ENCODE measurements at places on chromosomes 12 and 14. TPM values are rescaled to one million over a fixed set of nuclear protein-coding genes. Genes with fewer than 3 reads are reported as not detected.

DNA sequence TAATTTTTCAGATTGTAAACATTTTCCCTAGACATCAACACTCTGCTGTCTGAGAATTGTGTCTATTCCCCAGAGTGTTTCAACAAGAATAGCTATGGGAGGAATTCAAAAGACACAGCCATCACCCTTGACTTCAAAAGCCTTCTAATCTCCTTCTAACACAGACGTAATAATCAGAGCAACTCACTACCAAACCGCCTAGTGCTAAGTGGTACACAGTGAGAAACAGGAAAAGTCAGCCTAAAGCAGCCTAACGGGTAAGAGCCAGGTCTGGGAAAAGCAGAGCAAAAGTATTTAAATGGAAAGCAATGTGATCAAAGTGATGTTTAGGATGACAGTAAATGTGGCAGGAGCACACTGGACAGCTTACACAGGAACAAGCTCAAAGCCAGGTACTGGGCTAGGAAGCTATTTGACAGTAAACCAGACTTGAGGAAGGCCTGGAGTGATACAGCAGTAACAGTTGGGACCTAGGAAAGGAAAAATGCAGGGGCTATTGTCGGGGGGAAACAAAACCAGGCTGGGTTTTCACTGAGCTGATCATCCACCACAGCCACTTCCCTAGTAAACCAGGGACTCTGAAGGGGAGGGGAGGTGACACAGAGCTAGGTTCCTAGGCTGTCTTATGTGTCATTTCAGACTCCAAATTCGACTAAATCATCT, 29.4 kb downstream of the CORO1C start:
- no peak overlapping the region for H3K4me3 ChIP-seq
- no peaks in the 10 kb centered on the region for H3K36me3 ChIP-seq
- H3K27me3 ChIP-seq: no peaks in the 10 kb centered on the region
- DNase-seq: no peak

- peak overlapping the region; percentile 7 for H3K4me3 ChIP-seq
- no peak for DNase-seq
- no peaks in the 10 kb centered on the region for H3K36me3 ChIP-seq
- H3K27ac ChIP-seq: peak overlapping the region; percentile 4
- H3K4me1 ChIP-seq: peaks cover 59% of the 10 kb centered on the region
Observed at GRCh38 chr14:95477411-95478269, 38.8 kb downstream of the SYNE3 start.

- H3K27ac ChIP-seq: no peak overlapping the region
- H3K27me3 ChIP-seq: no peaks in the 10 kb centered on the region
- no peak for DNase-seq
- H3K4me1 ChIP-seq: no peaks in the 10 kb centered on the region
Observed at GRCh38 chr14:28157887-28158791, 608.4 kb upstream of the FOXG1 start.

GRCh38 chr12:130563323-130563722, 152.8 kb downstream of the RIMBP2 start:
- H3K27ac ChIP-seq: no peak overlapping the region
- DNase-seq: no peak
- no peak overlapping the region for H3K4me3 ChIP-seq
- peaks cover 5% of the 10 kb centered on the region for H3K27me3 ChIP-seq

GRCh38 chr12:106246891-106247673, 738 bp downstream of the CKAP4 start:
- H3K36me3 ChIP-seq: no peaks in the 10 kb centered on the region
- peak; percentile 51 for DNase-seq
- H3K27me3 ChIP-seq: no peaks in the 10 kb centered on the region

DNA sequence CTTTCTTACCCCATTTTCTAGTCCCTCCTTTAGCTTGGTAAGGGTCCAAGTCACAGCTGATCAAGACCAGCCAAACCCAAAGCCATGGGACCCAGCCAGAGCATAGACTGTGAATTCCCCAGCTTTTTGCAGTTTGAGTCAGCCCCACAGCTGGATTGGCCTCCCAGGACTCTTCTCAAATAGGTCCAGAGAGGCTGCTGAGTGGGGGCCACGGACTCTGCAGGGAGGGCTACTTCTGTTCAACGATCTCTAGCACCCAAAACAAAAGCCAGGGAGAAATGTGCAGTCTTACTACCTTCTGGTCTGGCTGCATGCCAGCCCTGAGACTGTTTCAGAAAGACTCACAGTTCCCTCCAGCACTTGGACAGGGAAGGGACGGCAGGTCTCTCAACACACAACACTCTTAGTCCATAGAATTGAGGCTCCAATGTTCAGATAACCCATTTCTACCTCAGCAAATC, 1.6 kb downstream of the VDR start:
- no peak overlapping the region for H3K27ac ChIP-seq
- no peak for DNase-seq
- H3K4me1 ChIP-seq: peaks cover 61% of the 10 kb centered on the region
- peaks cover 8% of the 10 kb centered on the region for H3K27me3 ChIP-seq

- peaks cover 16% of the 10 kb centered on the region for H3K36me3 ChIP-seq
- DNase-seq: no peak
Observed at GRCh38 chr12:50637870-50638481, 125.9 kb upstream of the ATF1 start.

- H3K27me3 ChIP-seq: no peaks in the 10 kb centered on the region
- H3K4me3 ChIP-seq: no peak overlapping the region
- H3K4me1 ChIP-seq: peaks cover 74% of the 10 kb centered on the region
- DNase-seq: no peak
Observed at GRCh38 chr14:94062344-94062940, 18.6 kb downstream of the DDX24 start.

- H3K4me3 ChIP-seq: no peak overlapping the region
- H3K27ac ChIP-seq: no peak overlapping the region
- DNase-seq: peak; percentile 39
- H3K27me3 ChIP-seq: no peaks in the 10 kb centered on the region
- H3K4me1 ChIP-seq: peaks cover 6% of the 10 kb centered on the region
- peaks cover 65% of the 10 kb centered on the region for H3K36me3 ChIP-seq
Observed at GRCh38 chr12:47686645-47687240, 19.1 kb downstream of the RPAP3 start.

The KLRC1 gene
- total RNA-seq: 4.4 TPM

DNA sequence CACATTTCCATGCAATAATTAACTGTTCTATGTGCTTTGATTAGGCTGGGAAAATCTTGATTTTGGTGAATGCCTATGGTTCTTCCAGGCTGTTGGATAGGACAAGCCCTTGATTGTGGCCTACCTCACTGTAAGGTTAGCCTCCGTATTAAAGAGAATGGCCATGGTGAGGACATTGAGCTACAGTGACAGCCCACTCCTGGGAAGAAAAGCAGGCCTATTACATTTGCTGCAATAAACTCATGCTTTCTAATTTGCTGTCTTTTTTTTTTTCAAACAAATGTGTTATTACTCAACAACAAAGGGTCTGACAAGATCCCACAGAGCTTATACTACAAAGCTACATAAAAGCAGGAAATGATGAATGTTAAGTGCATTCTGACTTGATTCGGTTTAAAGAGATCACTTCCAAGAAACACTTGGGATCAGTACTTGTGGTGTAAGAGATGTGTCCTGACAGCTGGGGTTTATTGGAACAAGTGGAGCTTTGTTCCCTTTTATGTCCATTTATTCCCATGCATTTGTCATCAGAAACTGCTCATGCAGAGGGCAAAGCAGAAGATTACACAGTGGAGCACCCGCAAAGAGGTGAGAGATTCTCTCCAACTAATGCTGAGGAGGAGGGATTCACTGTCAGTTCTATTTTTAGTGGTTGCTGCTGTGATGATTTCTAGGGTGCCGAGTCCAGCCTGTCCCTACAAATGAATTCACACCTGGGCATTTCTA, 29.1 kb upstream of the KCNK10 start:
- H3K4me3 ChIP-seq: no peak overlapping the region
- H3K27me3 ChIP-seq: no peaks in the 10 kb centered on the region
- no peak for DNase-seq
- H3K36me3 ChIP-seq: no peaks in the 10 kb centered on the region

- H3K27me3 ChIP-seq: peaks cover 17% of the 10 kb centered on the region
- DNase-seq: no peak
- no peak overlapping the region for H3K4me3 ChIP-seq
- H3K36me3 ChIP-seq: no peaks in the 10 kb centered on the region
- no peak overlapping the region for H3K27ac ChIP-seq
Observed at GRCh38 chr14:105889666-105890473, 363.5 kb downstream of the TMEM121 start.

DNA sequence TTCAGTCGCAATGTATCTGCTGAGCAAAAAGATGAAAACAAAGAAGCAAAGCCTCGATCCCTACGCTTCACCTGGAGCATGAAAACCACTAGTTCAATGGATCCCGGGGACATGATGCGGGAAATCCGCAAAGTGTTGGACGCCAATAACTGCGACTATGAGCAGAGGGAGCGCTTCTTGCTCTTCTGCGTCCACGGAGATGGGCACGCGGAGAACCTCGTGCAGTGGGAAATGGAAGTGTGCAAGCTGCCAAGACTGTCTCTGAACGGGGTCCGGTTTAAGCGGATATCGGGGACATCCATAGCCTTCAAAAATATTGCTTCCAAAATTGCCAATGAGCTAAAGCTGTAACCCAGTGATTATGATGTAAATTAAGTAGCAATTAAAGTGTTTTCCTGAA, 19.8 kb downstream of the CKB start:
- peaks cover 9% of the 10 kb centered on the region for H3K36me3 ChIP-seq
- DNase-seq: no peak
- no peaks in the 10 kb centered on the region for H3K27me3 ChIP-seq
- H3K4me3 ChIP-seq: no peak overlapping the region
- H3K27ac ChIP-seq: no peak overlapping the region

- DNase-seq: no peak
- no peak overlapping the region for H3K4me3 ChIP-seq
- H3K4me1 ChIP-seq: peaks cover 7% of the 10 kb centered on the region
- H3K36me3 ChIP-seq: no peaks in the 10 kb centered on the region
- H3K27me3 ChIP-seq: peaks cover 2% of the 10 kb centered on the region
Observed at GRCh38 chr14:32382704-32383103, 53.6 kb downstream of the AKAP6 start.

The FSCB gene
- not detected for total RNA-seq

The MSI1 gene
- total RNA-seq: not detected

GRCh38 chr14:70735043-70735442, 74.3 kb downstream of the MAP3K9 start:
- no peaks in the 10 kb centered on the region for H3K4me1 ChIP-seq
- DNase-seq: no peak
- H3K4me3 ChIP-seq: no peak overlapping the region
- no peak overlapping the region for H3K27ac ChIP-seq
- H3K27me3 ChIP-seq: no peaks in the 10 kb centered on the region

GRCh38 chr14:76490735-76491134, 114.8 kb downstream of the ESRRB start:
- DNase-seq: no peak
- H3K4me3 ChIP-seq: no peak overlapping the region
- H3K4me1 ChIP-seq: no peaks in the 10 kb centered on the region
- peaks cover 9% of the 10 kb centered on the region for H3K27me3 ChIP-seq
- no peaks in the 10 kb centered on the region for H3K36me3 ChIP-seq

GRCh38 chr12:12684375-12685106, 11.4 kb downstream of the GPR19 start:
- no peaks in the 10 kb centered on the region for H3K36me3 ChIP-seq
- no peak overlapping the region for H3K4me3 ChIP-seq
- no peak for DNase-seq
- no peaks in the 10 kb centered on the region for H3K27me3 ChIP-seq
- H3K27ac ChIP-seq: no peak overlapping the region

The TAS2R10 gene
- total RNA-seq: 1.3 TPM

The KRT2 gene
- total RNA-seq: 0.62 TPM

DNA sequence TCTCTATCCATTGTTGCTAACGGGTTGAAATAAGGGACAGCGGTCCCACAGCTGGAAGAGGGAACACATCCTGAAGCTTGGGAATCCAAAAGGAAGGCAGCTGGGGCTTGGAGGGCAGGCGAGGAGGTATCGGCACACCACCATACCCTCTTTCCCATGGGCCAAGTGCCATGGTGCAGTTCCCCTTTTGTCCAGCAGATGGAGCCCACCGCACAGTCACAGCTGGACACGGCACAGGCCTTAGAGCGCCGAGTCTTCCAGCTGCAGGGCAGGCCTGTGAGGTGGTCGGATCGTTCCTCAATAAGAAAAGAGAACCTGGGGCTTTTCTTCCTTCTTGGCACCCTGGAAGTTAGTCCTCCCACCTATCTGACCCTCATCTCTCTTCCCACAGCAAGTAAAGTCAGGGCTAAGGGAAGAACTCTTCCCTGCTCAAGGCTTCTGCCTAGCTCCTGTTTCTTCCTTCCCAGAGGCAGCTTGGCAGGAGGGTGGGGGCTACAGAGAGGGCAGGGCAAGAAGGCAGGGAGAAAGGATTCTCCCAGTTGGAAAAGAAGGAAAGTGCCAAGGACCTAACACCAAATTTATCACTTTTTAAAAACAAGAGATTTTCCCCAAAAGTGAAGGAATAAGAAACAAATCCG, 8.6 kb downstream of the PPP1R1A start:
- peaks cover 3% of the 10 kb centered on the region for H3K4me1 ChIP-seq
- peaks cover 8% of the 10 kb centered on the region for H3K27me3 ChIP-seq
- no peak overlapping the region for H3K27ac ChIP-seq

- DNase-seq: no peak
- no peaks in the 10 kb centered on the region for H3K36me3 ChIP-seq
- peaks cover 5% of the 10 kb centered on the region for H3K27me3 ChIP-seq
- no peak overlapping the region for H3K27ac ChIP-seq
- H3K4me3 ChIP-seq: no peak overlapping the region
- H3K4me1 ChIP-seq: peaks cover 11% of the 10 kb centered on the region
Observed at GRCh38 chr12:14999021-14999694, 26.3 kb downstream of the PDE6H start.

DNA sequence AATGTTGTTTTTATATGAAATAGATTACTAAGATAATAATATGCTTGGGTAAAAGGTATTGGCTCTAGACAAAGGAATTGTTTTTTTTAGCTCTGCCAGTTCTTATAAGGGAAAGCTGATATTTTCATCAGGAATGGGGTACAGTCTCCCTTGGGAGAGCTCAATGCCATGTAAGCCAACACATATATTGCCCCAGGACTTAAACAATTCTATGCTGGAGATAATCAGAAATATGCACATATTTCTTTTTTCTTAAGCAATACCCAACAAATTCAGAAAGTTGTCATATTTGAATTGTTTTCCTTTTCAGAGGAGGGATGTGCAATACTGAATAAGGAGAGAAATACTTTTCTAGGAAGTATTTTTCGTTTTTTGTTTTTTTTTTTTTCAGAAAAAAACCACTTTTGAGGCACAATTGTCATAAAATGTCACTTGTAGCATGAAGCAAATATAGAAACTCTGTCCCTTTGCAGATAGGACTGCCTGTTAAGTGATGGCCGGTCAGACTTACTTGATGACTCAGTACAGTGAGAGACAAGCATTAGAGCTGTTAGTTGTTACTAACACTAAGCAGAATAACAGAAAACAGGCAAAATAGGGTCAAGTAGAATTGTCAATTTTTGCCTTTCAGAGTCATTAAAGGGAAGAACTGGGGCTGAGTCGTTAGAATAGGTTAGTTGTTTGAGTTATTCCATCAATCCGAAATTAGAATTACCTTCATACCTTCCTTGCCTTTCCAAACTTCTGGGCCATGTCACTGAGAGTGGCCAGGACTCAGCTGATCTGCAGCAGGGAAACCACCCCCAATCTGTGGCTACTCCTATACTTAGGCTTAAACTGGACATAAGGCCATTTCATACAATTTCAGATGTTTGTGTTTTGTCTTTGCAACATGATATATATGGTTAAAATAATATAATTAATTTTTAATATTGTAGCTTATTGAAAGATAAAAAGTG, 168.1 kb downstream of the SLC38A4 start:
- H3K4me3 ChIP-seq: no peak overlapping the region
- peaks cover 28% of the 10 kb centered on the region for H3K4me1 ChIP-seq
- H3K27ac ChIP-seq: no peak overlapping the region

GRCh38 chr12:1790444-1790843, 29.9 kb upstream of the LRTM2 start:
- H3K36me3 ChIP-seq: peaks cover 19% of the 10 kb centered on the region
- H3K27me3 ChIP-seq: no peaks in the 10 kb centered on the region
- no peak for DNase-seq
- no peak overlapping the region for H3K4me3 ChIP-seq
- H3K27ac ChIP-seq: no peak overlapping the region

All from naive thymus-derived CD8-positive, alpha-beta T cell (primary cell).